Activated naive CD8-positive, alpha-beta T cell treated with anti-CD3 and anti-CD28 coated beads for 36 hours (primary cell): ENCODE measurements at places on chromosomes 2 and 18. TPM values are rescaled to one million over a fixed set of nuclear protein-coding genes. Genes with fewer than 3 reads are reported as not detected.

CNRIP1 gene
- not detected for total RNA-seq

DNA sequence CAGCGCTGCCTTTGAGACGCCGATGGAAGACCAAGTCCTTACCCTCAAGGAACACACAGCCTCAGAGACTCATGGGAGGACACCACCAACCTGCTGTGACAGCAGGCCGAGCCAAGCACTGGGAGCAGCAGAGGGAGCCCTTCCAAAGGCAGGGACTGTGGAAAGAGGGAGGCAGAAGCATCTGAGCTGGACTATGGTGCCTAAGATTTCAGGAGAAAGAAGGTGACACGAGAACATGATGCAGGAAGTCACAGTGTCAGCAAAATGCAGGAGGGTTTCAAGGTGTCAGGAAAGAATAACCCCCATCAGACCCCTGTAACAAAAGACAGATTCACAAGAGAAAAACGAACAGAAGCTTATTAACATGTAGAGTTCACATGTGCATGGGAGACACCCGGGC lies 24.2 kb upstream of the COX7A2L start:
- DNase-seq, result no peak

GRCh38 chr2:58991357-58991756 lies 750.2 kb upstream of the FANCL start:
- no peak for DNase-seq

DNA sequence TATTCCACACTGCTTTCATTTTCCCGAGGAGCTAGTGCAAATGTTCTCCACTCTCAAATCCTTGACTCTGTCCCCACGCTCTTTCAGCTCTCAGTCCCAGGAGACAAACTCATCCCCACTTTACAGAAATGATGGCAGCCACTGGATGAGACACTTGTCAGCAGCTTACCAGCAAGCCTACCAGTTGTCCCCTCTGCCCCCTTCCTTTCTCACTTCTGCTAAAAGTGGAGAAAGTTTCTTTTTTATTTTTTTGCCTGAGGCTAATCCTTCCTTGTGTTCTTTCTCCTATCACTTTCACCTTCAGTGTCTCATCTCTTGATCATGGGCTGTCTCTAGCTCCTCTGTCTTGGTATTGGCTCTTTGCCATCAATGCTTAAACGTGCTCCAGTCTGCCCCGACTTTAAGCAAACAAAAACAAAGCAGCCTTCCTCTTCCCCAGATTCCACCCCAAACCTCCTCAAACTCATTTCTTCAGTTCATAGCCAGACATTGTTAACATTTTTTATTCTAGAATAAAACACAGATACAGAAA lies 64.5 kb downstream of the TTC32 start:
- no peak for DNase-seq

DNA sequence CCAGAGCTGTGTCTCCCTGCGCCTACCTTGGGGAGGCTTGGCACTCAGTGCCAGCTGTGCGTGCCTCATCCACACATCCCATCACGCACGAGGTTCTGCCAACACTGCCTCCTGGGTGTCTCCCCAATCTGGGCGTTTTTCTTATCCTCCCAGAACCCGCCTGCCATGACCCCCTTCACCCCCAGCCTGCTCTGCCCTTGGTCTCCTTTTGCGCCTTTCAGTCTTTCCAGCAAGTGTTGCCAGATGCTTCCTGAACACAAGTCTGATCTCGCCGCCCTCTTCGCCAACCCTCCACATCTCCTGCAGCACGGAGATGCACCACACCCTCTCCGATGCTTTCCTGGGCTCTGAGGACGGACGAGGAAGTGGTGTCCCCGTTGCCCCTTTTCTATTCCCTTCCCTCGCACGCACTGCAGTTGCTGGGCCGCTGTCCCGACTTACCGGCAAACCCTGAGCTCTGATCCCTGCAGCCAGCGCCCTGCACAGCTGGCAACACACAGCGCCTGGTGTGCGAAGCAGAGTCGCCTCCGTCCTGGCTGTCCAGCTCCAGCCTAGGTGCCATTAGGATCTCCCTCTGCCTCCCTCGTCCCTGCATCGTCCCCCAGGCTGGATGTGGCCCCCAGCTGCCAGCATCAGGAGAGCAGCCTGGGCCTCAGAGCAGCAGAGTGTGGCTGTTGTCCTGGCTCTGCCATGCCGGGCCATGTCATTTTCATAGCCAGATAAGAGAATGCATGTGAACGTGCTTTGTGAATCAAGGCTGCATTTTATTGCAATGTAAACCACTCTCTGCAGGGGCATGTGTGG lies 22.6 kb upstream of the ALLC start:
- DNase-seq, result no peak
